Memory B cell (primary cell): ENCODE measurements at places on chromosomes 6 and 20.
A peak's percentile ranks its signal among the peaks of the same experiment; 100 is the strongest.

GRCh38 chr6:71496018-71496721 lies 207.6 kb downstream of the OGFRL1 start:
- DNase-seq = no peak
- H3K4me1 ChIP-seq = peaks cover 11% of the 10 kb centered on the region
- H3K36me3 ChIP-seq = no peaks in the 10 kb centered on the region

DNA sequence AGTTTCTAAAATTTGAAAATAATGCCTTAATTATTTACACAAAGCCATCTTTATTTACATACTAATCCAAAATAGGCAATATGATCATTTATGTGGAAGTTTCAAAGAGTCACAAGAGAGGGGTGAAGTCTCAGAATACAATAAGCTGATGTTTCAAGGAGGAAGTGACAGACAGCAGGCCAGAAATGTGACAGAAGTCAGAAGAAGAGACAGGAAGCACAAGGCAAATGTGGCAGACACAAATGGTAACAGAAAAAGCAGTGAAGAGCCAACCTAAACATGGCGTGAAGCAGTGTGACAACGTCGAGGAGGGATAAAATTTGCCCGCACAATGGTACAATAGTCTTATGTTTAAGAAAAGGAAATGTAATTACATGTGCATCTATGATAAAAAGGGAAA lies 59.8 kb downstream of the SHPRH start:
- no peaks in the 10 kb centered on the region for H3K27me3 ChIP-seq
- peaks cover 28% of the 10 kb centered on the region for H3K4me1 ChIP-seq
- H3K27ac ChIP-seq = peak overlapping the region; percentile 85
- H3K4me3 ChIP-seq = peak overlapping the region; percentile 58

DNA sequence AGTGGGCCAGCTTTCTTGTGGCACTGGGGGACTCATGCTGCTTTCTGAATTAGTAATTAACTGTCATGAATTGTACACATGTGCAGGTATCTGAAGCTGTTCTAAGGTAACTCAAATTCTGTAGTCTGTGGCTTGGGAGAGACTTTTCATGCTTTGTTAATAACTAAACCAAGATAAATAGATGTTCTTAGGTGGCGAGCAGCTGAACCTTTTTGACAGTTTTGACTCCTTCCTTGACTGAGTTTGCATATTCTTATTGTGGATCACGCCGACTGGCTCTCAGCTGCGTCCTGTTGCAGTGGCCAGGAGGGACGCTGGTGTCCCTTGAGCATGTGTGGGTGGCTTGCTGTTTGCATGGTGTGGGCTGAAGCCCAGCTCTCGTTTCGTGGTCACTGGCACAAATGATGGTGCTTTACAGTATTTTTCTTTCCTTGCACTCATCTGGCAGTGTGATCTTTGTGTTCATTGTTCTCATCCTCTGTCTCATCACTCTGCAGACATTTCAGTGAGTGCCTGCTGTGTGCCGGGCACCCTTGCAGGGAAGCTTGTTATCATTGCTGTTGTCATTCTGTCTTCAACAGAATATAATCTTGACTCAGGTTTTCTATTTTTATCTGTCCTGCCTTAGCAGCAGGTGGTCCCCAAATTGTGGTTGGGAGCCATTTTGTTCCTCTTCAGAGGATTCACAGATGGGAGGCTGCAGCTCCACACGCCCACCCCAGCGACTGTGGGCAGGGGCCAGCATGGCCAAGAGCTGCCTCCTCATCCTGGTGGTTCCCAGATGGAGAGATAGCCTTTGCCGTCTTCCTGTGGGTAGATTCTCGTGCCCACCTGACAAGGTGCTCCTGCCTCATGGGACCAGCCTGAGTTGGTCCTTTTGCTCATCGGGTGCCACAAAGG lies 39.6 kb downstream of the DUSP22 start:
- DNase-seq = no peak
- no peaks in the 10 kb centered on the region for H3K27me3 ChIP-seq
- H3K4me1 ChIP-seq = peaks cover 16% of the 10 kb centered on the region
- H3K27ac ChIP-seq = no peak overlapping the region

GRCh38 chr20:3729811-3730540 lies 2.5 kb upstream of the HSPA12B start:
- no peak for DNase-seq
- no peaks in the 10 kb centered on the region for H3K36me3 ChIP-seq

DNA sequence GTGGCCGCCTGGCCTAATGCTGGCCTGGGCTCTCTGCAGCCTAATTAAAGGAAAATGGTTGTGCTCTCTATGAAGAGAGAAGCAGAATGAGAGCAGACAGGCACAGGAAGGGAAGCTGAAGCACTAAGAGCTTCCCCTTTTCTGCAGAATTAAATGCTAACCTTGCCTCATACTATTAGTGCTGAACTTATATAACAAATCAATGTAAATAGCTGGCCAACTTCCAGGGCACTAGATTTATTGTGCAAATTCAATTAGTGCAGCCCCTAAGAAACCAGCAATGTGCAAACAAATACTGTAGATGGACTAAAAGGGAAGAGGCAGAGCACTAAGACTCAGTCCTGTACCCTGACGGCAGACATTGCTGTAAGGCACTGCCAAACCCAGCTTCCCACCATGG lies 36.1 kb upstream of the INSM1 start:
- DNase-seq = no peak
- peaks cover 11% of the 10 kb centered on the region for H3K4me1 ChIP-seq
- no peak overlapping the region for H3K4me3 ChIP-seq
- no peaks in the 10 kb centered on the region for H3K36me3 ChIP-seq
- peaks cover 6% of the 10 kb centered on the region for H3K27me3 ChIP-seq

DNA sequence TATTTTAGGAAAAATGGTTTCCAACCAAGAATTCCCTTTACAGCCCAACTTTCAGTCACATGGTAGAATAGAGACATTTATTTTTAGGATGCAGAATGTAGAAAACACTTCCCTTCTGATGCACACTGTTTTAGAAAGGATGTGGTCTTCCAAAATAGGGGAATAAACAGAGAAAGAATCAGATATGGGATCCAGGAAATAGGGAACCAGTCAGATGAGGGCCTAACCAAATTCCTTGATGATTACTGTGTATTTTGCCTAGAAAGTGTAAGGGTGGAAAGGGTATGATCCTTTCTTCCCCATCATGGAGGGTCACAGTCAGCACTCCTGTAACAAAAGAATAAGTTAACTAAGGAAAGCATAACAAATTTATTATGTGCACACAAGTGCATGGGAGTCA lies 27.4 kb downstream of the SLX4IP start:
- H3K4me3 ChIP-seq = no peak overlapping the region
- H3K36me3 ChIP-seq = peaks cover 37% of the 10 kb centered on the region
- no peaks in the 10 kb centered on the region for H3K27me3 ChIP-seq
- no peak overlapping the region for H3K27ac ChIP-seq
- no peaks in the 10 kb centered on the region for H3K4me1 ChIP-seq

- peak overlapping the region; percentile 31 for H3K27ac ChIP-seq
- peaks cover 2% of the 10 kb centered on the region for H3K4me1 ChIP-seq
- DNase-seq = no peak
- peaks cover 35% of the 10 kb centered on the region for H3K36me3 ChIP-seq
- no peaks in the 10 kb centered on the region for H3K27me3 ChIP-seq
- no peak overlapping the region for H3K4me3 ChIP-seq
These were observed 15.5 kb downstream of the BAG6 start for GRCh38 chr6:31636698-31637596.

DNA sequence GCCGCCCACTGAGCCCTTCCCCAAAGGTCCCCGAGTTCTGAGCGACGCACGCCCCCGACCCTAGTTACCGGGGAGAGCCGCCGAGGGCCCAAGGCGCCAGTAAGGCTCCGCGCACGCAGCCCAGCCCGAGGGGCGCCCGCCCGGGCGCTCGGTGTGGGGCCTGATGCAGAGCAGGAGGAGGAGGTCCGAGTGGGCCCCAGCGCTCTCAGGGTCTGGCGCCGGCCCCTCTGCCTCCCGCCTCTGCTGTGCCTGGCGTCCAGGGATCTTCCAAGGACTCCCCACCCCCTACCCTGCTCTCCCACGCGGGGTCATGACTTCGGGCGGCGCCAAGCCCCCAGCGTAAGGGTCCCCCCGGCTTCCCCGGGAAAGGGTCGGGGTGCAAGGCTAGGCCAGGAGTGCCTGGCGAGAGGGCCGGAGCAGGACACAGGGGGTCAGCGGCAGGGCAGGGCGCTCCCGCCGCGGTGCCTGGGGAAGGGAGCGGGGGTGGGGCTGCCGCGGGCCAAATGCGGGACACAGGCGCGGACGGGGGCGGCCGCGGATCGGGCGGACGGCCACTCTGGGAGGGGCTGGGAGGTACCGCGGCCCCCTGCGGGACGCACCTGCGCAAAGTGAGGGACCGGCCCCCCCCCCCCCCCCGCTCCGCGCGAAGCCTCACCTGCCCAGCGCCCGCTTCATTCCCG lies 637 bp downstream of the ABHD12 start:
- no peak overlapping the region for H3K27ac ChIP-seq
- peak; percentile 9 for DNase-seq
- peak overlapping the region; percentile 89 for H3K4me3 ChIP-seq

GRCh38 chr20:16571333-16571732 lies 1.9 kb downstream of the KIF16B start:
- DNase-seq = no peak
- no peak overlapping the region for H3K27ac ChIP-seq
- H3K4me3 ChIP-seq = no peak overlapping the region
- peaks cover 1% of the 10 kb centered on the region for H3K36me3 ChIP-seq
- peaks cover 29% of the 10 kb centered on the region for H3K4me1 ChIP-seq

DNA sequence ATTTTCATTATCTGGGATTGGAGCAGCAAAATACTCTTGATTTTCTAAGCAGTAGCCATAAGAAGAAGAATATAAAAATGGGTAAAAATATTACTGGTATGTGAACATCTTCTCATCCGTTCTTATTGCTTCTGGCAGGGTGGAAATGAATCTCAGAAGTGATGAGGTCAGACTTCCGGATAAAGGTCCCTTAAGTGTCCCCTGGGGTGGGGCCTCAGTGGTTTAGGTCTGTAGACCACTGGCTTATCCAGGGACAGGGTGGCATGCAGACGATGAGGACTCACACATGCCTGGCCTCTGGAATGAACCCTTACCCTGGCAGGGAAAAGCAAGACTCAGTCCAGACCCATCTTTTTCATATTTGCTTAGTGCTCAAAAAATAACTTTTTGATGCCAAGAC lies 143.3 kb downstream of the UST start:
- no peak for DNase-seq
- H3K4me1 ChIP-seq = peaks cover 4% of the 10 kb centered on the region
- no peaks in the 10 kb centered on the region for H3K27me3 ChIP-seq
- peak overlapping the region; percentile 40 for H3K27ac ChIP-seq

DNA sequence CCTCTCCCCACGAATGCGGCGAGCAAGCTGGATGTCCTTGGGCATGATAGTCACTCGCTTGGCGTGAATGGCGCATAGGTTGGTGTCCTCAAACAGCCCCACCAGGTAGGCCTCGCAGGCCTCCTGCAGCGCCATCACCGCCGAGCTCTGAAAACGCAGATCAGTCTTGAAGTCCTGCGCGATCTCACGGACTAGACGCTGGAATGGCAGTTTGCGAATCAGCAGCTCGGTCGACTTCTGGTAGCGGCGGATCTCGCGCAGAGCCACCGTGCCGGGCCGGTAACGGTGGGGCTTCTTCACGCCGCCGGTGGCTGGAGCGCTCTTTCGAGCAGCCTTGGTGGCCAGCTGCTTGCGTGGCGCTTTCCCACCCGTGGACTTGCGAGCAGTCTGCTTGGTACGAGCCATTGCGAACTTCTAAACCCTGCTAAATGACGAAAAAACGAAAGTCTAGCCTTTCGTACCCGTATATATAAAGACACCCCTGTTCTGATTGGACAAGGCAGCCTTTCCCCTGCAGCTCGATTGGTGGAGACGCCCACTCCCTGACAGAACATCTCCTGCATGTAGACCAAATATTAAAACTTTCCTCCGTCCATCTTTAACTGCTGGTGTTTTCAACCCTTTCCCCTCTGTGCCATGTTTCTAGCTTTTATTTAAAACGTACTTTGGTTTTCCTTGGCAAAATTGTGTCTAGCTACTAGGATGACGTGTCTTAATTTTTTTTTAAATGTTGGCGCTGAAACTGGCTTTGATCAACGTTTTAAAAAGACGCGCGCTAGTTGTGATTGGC lies 109.8 kb downstream of the HFE start:
- H3K27ac ChIP-seq = peak overlapping the region; percentile 98
- peak overlapping the region; percentile 89 for H3K4me3 ChIP-seq
- H3K27me3 ChIP-seq = no peaks in the 10 kb centered on the region
- DNase-seq = peak; percentile 85

GRCh38 chr20:49505518-49505917 lies 23.1 kb upstream of the KCNB1 start:
- no peak overlapping the region for H3K4me3 ChIP-seq
- DNase-seq = no peak
- peaks cover 7% of the 10 kb centered on the region for H3K4me1 ChIP-seq
- peaks cover 16% of the 10 kb centered on the region for H3K27me3 ChIP-seq
- H3K27ac ChIP-seq = no peak overlapping the region

GRCh38 chr20:22315771-22316170 lies 268.6 kb downstream of the FOXA2 start:
- no peak for DNase-seq
- no peaks in the 10 kb centered on the region for H3K36me3 ChIP-seq
- no peaks in the 10 kb centered on the region for H3K27me3 ChIP-seq
- no peak overlapping the region for H3K4me3 ChIP-seq
- no peak overlapping the region for H3K27ac ChIP-seq
- H3K4me1 ChIP-seq = no peaks in the 10 kb centered on the region

GRCh38 chr6:104700371-104701185 lies 159.1 kb downstream of the HACE1 start:
- H3K27me3 ChIP-seq = no peaks in the 10 kb centered on the region
- H3K36me3 ChIP-seq = no peaks in the 10 kb centered on the region
- no peak for DNase-seq
- peaks cover 3% of the 10 kb centered on the region for H3K4me1 ChIP-seq

DNA sequence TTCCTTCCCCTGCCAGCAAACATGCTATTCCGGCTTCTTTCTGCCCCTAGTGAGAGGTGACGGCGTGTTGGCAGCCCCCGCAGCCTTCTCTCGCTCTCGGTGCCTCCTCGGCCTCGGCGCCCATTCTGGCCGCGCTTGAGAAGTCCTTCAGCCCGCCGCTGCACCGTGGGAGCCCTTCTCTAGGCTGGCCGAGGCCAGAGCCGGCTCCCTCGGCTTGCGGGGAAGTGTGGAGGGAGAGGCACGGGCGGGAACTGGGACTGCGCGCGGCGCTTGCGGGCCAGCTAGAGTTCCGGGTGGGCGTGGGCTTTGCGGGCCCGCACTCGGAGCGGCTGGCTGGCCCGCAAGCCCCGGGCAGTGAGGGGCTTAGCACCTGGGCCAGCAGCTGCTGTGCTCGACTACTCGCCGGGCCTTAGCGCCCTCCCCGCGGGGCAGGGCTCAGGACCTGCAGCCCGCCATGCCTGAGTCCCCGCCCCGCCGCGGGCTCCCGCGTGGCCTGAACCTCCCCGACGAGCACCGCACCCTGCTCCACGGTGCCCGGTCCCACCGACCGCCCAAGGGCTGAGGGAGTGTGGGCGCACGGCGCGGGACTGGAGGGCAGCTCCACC lies 20.0 kb upstream of the PXDC1 start:
- H3K27ac ChIP-seq = no peak overlapping the region
- no peaks in the 10 kb centered on the region for H3K36me3 ChIP-seq
- H3K27me3 ChIP-seq = no peaks in the 10 kb centered on the region
- peaks cover 21% of the 10 kb centered on the region for H3K4me1 ChIP-seq
- peak overlapping the region; percentile 15 for H3K4me3 ChIP-seq

GRCh38 chr6:72382602-72383529 lies 239.0 kb upstream of the KCNQ5 start:
- peak overlapping the region; percentile 87 for H3K27ac ChIP-seq
- peak; percentile 22 for DNase-seq
- H3K27me3 ChIP-seq = no peaks in the 10 kb centered on the region
- peak overlapping the region; percentile 80 for H3K4me3 ChIP-seq

GRCh38 chr6:132021552-132022375 lies 70.6 kb upstream of the CCN2 start:
- no peaks in the 10 kb centered on the region for H3K36me3 ChIP-seq
- no peak overlapping the region for H3K4me3 ChIP-seq
- no peaks in the 10 kb centered on the region for H3K4me1 ChIP-seq
- peaks cover 7% of the 10 kb centered on the region for H3K27me3 ChIP-seq
- no peak overlapping the region for H3K27ac ChIP-seq
